ENCODE measurements at places on chromosomes 5 and 9. TPM values are rescaled to one million over a fixed set of nuclear protein-coding genes. Genes with fewer than 3 reads are reported as not detected.

- peak; percentile 87 for DNase-seq
Observed at GRCh38 chr9:128001779-128002298, 21.1 kb upstream of the EEIG1 start.

The C1QTNF2 gene
- 0.83 TPM for total RNA-seq

The PCDHB6 gene
- 0.75 TPM for total RNA-seq

The ELOVL7 gene
- 1.8 TPM for total RNA-seq

Data from adrenal gland (tissue), 19 donors.